NCI-H460 (cell line): ENCODE measurements at places on chromosomes 3 and 15.

DNA sequence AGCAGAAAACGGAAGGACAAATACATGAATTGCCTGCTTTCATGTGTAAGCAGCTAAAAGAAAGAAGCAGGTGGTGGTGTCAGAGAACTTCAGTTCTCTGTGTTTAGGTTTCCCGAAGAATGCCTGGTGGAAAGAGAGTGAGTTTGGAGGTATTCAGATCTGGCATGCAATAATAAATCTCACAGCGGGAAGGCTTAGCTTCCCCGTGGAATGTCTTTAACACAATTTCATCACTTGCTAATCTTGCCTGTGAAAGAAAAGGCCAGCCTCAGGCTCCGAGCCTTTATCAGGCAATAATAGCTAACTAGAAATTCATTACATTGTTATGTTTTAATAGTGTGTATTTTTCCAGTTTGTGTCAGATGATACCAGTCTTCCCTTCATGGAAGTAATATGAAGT, 220.3 kb downstream of the PDZRN3 start:
- no peak for DNase-seq

DNA sequence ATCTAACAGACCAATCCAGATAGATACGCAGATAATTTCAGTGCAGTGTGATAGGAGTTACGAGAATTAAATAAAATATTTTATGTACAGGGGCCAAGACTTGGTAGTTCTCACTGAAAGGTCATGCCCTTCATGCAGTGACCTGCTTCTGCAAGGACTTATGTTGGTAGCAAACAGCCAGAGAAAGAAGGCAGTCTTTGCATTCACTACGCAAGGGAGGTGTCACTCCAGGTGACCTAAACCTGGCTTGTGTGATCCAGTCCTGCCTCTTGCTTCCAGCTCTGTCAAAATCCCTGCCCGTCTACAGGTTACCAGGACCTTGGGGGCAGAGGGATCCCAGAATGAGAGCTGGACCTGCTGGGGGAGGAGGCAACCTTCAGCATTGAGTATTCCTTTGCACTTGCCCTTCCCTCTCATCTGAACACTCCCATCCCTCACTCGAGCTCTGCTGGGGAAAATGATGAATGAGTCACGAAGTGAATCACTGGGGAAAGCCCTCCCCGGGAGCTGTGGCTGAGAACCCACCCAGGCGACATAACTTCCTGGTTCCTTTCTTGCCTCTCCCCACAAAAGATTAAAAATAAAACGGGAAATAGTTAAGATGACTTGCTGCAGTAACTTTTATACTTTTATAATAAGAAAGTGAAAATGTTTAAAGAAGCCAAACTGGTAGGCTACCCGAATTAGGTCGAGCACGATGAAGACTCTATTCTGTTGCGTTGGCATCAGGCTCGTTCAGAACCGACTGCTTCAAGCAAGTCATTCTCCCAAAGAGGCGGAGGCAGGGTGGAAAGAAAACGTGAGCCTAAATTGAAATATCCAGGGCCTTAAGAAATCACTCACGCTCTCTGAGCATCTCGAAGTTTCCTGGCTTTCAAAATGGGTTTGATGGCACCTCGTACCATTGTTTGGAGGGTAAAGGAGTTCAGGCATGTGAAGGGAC, 216.1 kb downstream of the SLCO3A1 start:
- DNase-seq = no peak

GRCh38 chr3:12081826-12082225, 76.9 kb downstream of the TIMP4 start:
- no peak for DNase-seq

- no peak for DNase-seq
Measured at GRCh38 chr15:63331456-63331855, 50.2 kb downstream of the CA12 start.

DNA sequence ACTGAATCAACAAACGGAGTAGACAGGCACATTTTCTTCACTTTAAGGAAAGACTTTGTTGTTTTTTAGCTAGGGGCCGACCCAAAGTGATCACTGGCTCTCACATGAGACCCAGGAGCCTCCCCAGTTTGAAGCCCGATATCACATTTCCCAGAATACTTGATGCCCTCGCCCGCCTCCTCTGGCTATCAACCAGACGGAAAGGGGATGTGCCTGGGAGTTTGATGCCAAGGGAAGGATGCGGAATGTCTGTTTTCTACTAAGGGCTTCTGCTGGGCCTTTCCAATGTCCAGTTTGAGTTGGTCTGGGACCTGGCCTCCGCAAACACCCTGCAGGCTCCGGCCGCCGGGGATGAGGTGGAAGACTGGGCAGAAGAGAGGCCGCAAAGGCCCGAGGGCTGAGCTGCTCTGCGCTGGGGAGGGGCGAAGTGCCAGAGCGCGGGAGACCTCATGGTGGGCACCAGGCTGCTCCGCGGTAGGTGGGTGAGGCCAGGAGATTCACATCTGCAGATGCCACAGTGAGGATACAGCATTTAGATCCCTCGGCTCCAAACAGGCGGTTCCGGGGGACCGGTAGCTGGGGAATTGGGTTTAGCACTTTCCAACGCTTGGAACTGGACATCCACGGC, 491 bp upstream of the ZNF774 start:
- DNase-seq = no peak

- DNase-seq = no peak
Measured at GRCh38 chr3:126907557-126907956, 75.4 kb upstream of the PLXNA1 start.

DNA sequence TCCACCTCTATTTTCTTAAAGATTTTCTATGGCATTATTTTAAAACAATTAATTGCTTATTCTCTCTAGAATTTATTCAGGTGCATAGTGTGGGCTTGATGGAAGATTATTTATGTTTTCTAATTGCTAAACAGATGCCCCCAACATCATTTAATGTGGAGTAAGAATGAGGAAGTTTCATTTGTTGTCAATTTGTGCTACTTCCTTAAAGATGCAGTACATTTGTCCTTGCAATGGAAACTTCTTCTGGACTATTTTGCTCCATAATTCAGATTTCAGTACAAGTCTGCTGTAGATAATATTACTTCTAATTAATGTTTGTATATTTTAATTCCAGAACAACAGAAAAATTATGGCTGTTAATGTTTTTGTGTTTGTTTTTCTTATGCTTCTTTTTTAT, 104.8 kb downstream of the TGFBR2 start:
- no peak for DNase-seq

DNA sequence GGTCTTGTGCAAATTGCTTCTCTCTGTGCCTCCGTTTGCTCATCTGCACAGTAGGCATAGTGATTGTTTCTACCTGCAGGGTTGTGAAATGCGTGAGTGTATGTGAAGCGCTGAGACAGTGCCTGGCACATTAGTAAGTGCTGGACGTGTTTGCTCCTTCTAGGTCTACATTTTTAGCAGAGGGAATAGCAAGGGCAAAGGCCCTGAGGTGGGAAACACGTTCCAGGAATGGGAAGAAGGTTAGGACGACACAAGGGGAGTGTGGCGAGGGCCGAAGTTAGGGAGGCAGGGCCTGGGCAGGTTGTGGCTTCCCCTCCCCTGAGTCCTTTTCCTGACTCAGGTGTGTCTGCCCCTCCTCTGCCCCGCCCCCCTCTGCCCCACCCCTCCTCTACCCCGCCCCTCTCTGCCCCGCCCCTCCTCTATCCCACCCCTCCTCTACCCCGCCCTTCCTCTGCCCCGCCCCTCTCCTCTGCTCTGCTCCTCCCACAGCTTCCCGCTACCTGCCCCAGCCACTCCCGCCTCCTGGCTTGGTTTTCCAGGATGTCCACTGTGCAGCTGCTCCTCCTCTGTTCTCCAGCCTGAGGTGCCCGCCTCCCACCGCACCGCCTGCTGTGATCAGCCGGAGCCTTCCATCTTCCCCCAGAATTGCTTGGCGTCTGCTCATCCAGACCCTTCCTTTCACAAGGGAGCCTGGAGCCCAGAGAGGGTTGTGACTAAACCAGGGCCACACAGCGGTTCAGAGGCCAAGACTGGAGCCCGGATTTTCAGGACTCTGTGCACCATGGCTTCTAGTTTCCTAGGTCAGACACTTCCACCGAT, 31.1 kb upstream of the SMAD6 start:
- no peak for DNase-seq

DNA sequence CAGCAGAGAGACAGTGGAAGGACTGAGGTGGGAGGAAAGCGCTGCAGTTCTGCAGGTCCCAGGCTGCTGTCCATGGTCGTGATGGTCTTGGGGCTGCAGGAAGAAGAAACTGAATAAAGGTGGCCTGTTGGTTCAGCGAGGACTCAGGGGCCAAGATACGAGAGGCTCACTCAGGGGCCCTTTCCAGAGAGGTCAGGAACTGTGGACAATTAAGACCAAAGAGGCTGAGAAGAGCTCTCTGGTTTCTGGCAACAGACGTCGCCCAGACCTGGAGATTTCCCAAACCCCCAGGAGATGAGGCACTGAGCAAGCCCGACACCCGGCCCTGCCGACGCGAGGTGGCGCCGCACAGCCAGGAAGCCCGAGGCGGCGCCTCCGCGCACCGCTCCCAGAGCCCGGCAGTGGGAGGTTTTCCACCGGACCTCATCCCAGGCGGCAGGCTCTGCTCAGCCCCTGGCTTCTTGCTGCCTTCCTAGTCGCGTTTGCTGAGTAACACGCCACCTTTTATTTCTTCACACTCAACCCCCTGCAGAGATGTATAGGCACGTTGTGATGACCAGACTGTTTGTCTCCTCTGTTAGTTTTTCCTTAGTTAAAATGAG, 56.4 kb upstream of the ARRDC4 start:
- peak; percentile 45 for DNase-seq

DNA sequence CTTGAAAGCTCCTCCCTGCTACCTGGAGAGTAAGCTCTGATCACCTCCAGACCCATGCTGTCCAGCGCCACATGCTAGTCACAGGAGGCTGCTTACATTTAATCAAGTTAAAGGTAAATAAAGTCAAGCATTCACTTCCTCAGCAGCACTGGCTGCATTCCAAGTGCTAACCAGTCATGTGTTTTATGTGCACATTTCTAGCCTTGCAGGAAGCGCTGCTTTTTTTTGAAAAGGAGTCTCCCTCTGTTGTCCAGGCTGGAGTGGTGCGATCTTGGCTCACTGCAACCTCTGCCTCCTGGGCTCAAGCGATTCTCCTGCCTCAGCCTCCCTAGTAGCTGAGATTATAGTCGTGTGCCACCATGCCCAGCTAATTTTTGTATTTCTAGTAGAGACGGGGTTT, 279.2 kb downstream of the GABRG3 start:
- no peak for DNase-seq

- no peak for DNase-seq
Measured at GRCh38 chr3:40129981-40130380, 179.5 kb upstream of the EIF1B start.

DNA sequence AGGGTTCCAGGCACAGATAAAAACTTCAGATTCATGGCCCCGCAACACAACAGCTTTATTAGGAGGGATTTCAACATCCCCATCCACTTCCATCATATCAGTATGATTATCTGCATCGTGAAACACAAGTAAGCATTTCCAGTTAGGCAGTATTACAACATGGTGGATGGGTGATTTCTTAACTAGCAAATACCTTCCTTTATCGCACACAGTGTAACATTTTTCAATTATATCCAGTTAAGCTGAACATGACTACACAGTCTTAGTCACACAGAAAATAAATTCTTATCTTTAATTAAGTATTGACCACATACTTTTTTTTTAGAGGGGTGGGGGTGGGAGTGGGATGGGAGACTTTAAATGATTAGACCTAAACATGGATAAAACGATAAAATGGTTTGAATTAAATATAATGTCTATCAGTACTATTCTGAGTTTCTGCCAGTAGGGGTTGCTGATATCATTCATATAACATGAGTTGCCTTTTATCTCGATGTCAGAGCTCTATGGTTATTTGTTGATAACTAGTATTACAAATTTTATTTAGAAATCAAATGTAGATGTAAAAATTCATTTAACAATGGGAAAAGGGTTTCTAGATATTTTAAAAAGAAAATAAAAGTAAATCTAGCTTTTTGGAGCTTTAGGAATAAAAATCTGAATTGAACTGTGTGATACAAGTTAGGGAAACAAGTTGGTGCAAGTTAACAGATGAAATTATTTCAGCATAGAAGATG, 146.6 kb downstream of the TBL1XR1 start:
- DNase-seq = peak; percentile 52

GRCh38 chr15:88590759-88591158, 30.4 kb upstream of the AEN start:
- DNase-seq = no peak

- DNase-seq = no peak
Measured at GRCh38 chr3:43286841-43287499, 630 bp downstream of the SNRK start.

GRCh38 chr3:127206611-127207516, 13.9 kb downstream of the PRR23E start:
- DNase-seq = no peak

GRCh38 chr3:14324224-14324944, 78.0 kb upstream of the SLC6A6 start:
- no peak for DNase-seq

GRCh38 chr3:132628157-132628556, 31.1 kb downstream of the ACKR4 start:
- no peak for DNase-seq

GRCh38 chr3:179703816-179704215, 51.0 kb downstream of the USP13 start:
- DNase-seq = no peak

DNA sequence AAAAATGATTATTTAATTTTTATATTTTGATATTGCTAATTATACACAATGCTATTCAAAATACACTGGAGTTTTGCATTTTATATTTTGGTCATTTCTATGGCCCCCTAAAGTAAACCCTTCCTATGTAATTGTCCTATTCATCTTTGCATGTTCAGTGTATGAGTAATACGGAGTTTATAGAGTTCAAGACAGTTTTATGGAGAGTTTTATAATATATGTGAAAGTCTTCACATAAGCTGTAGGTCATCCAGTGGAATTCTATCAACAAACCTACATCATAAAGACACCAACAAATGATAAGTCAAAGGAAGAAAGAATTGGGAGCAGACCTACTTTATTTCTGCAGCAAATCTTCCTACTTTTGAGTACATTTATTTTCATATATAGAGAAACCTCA, 1200.4 kb upstream of the EPHA6 start:
- no peak for DNase-seq

DNA sequence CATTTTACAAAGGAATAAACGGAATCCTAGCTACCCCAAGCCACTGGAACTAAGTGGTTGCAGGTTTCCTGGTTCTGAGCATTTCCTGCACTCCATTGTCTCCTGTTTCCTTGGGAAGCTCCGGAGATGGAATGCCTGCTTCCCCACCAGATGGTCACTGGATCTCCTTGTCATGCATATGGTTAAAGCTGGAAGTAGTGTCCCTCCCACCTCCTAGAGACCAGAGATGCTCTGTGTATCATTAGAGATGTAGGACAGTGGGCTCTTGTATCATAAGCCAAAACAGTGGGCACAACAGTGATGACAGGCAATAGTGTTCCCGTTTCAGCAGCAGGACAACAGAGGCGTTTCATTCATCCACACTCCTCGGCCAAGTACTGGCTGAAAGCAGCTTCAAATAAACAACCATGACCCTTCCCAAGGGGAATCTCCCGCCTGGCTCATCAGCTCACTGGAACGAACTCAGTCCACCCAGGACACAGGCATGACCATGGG, 136.2 kb upstream of the EIF1B start:
- DNase-seq = no peak

- peak; percentile 51 for DNase-seq
Measured at GRCh38 chr3:107208100-107208499, 169.1 kb upstream of the CCDC54 start.

- DNase-seq = no peak
Measured at GRCh38 chr15:68643216-68643830, 64.5 kb downstream of the CORO2B start.
